ENCODE measurements at places on chromosomes 11 and 22.

DNA sequence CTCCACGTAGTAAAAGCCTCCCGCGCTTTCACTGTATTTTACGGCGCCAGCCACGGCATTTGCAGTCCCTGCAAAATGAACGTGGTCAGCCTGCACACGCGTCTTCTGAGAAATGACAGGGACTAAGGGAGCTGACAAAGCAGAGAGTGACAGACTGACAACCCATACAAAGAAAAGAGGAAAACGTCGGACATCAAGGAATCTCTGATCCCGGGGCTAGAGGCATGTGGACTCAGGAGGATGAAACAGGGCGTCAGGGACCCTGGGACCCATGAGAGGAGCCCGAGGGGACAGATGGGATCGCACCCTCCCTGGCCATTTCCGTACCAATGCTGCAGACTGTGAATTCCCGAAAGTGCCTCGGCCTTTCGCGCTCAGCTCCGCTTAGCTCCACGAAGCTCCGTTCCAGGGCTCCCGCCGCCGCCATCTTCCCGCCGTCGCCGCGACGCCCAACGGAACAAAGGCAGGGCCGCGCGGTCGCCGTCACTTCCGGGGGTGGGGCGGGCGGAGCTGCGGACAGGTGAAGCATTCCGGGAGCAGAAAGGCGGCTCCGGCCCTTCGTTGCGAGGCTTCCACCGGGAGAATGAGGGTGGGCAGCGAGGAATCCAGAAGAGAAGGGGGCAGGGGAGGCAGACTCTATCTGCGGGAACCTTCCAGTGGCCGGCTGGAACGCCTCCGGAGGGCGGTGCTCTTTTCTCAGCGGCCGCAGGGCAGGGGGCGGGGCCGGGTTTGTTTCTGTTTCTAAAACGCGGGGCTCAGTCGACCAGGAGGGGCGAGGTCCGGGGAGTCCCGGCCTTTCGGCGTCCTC lies at the start of gene NUP160:
NUP160 (minus strand) TSS at position 459 of the 808 bp plus-strand sequence; CDS start at position 427, 32 bp downstream.
- peak; percentile 80 for DNase-seq

GRCh38 chr11:70328556-70328955 lies 58.1 kb downstream of the PPFIA1 start:
- DNase-seq, result no peak

DNA sequence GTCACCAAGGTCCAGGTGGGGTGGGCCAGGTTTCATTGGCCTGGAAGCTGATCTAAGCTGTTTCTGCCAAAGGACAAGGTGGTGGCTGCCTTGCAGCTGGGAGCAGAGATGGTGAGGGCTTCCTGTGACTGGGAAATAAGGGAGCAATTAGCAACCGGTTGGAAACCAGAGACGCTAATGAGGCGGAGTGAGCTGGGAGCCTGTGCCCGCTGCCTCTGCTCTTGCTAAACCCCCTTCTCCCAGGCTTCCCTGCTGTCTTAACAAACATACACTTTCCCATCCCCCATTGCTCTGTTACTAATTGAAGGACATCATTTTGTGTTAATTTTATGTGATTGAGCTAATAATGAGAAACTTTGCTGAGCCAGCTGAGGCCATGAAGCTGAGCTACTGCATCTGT lies 121.8 kb downstream of the INSC start:
- DNase-seq, result peak; percentile 8

DNA sequence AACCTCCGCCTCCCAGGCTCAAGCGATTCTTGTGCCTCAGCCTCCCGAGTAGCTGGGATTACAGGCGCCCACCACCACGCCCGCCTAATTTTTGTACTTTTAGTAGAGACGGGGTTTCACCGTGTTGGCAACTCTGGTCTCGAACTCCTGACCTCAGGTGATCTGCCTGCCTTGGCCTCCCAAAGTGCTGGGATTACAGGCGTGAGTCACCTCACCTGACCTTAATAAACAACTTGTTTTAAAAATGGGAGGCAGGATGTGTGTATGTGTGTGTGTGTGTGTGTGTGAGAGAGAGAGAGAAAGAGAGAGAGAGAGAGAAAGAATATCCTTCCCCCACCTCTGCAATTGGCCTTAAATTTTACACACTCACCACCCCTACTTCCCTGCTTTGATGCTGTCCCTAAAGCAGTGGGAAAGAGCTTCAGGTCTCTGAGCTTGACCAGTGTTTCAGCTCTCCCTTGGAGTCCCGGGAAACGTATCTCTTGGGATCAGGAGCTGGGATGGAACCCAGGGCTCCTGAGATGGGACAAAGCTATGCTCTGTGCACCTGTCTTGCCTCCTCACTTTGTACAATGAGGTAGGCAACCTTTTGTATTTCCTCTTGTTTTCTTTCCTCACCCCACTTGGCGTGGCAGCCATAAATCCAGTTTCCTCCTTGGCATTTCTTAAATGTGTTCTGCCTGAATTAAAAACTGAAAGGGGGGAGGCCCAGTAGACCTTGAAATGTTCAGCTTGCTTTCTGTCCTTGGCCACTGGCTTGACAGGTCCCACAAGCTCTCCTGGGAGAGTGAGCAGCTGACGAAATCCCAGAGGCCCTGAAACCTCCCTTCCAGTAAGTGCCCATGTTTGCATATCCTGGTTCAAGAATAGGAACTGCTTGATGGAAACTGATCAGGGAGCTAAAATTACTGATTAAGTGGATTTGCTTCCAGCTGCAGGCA lies 17.8 kb upstream of the XBP1 start:
- peak; percentile 31 for DNase-seq

- DNase-seq, result no peak
Measured at GRCh38 chr11:128341280-128342248, 245.8 kb downstream of the ETS1 start.

GRCh38 chr11:47437746-47438418 lies 11.1 kb downstream of the RAPSN start:
- peak; percentile 77 for DNase-seq

GRCh38 chr11:62267576-62267975 lies 2.4 kb upstream of the SCGB2A2 start:
- DNase-seq, result no peak

DNA sequence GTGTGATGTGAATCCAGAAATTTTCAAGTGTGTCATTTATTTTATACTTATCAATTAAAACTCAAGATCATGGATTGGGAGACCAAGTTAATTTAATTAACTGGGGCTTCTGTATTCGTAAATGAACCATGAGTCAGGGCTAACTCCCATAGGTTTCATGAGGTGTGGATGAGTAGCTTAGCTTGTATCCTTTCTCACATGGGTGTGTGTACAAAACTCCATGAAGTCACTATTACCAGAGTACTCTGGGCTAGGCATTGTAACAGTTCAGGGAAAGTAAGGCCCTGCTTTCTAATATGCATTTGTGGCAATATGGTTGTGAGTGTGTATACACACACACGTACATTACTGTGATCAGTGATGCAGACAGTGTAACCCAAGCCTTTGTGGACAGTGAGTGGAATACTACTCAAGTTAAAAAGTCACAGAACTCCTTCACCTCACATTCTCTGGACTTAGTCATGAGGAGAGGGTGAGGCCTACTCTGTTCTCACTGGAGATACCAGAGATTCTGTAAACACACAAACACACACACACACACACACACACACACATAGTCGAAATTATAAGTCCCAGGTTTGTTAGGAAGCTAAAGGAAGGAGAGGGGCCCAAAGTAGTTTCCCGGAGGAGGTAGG lies 3.5 kb downstream of the CNTF start:
- DNase-seq, result no peak

GRCh38 chr11:29318134-29318845 lies 698.5 kb downstream of the KCNA4 start:
- no peak for DNase-seq

GRCh38 chr11:2991452-2992233 lies 486 bp downstream of the NAP1L4 start:
- peak; percentile 52 for DNase-seq

GRCh38 chr11:31218847-31219246 lies 150.7 kb downstream of the DCDC1 start:
- DNase-seq, result no peak

GRCh38 chr11:6626971-6627761 lies 7.9 kb upstream of the TPP1 start:
- DNase-seq, result no peak

DNA sequence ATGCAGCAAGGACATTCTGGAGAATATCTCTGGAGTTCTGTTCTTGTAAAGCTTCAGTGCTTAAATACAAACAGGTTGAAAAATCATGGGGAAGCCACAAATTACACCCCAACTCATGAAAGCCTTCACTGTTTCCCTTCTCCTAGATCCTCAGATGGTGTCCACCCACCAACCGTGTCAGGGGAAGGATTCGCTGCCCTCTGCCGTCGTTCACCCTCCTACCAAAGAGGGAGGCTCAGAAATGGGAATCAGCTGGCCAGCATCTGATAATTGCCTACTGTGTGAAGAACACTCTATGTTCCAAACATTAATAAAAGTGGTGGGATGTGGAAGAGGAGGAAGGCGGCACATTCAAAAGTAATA lies 7.4 kb upstream of the HEPACAM start:
- DNase-seq, result no peak

DNA sequence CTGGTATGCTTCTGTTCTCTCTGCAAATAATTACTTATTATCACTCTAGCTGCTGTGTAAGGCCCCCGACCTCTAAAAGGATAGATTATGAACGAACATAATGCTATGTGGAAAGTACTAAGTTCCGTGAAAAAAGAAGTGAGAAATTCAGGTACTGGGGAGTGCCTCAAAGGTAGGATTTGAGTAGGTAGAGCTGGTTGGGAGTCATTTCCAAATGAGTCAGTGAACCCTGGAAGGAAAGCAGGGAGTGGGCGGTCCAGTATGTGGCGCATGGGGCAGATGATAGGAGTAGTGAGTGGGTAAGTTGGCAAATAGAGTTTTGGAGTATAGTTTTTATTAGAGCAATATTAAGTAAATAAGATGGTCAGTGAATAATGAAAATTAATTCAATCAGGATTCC lies 2.4 kb downstream of the ZC3H12C start:
- DNase-seq, result no peak

GRCh38 chr11:72971192-72971967 lies 157.2 kb downstream of the ATG16L2 start:
- no peak for DNase-seq

DNA sequence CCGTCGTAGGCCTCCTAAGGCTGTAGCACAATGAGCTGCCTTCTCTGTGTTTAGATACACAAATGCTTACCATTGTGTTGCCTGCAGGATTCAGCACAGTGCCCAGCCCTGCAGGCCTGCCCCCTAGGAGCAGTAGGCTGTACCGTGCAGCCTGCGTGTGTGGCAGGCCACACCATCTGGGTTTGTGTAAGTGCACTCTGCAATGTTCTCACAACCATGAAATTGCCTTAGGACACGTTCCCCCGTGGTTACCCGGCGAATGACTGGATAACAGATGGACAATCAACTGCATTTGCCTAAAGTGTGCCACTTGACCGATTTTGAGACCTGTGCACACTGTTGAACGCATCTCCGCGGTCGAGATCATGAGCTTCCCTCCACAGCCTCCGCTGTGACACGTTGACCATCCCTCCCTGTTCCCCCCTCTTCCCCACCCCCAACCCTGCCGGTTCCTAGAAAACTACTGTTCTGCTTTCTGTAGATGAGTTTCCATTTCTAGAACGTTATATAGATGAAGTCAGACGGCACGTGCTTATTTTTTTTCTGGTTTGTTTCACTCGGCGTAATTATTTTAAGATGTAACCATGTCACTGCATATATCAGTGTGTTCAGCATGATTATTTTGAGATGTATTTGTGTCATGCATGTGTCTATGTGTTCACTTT lies 22.2 kb upstream of the CTSD start:
- no peak for DNase-seq

DNA sequence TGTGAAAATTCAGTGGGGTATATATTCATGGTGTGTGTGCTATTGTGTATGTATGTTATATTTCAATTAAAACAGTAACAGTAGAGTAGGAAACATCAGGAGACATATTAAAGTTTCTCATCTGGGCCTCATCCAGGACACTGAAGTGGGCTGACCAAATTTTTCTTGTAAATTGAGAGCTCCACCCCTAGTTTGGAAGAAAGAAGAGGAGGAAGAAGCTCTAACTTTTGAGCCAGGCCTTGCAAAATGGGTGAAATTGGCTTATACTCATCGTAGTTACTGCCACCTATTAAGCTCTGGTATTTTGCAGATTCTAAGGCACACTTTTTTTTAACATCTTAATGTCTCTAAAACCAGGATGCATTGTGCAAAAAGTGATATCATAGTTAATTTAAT lies 33.7 kb downstream of the TSPAN18 start:
- no peak for DNase-seq

DNA sequence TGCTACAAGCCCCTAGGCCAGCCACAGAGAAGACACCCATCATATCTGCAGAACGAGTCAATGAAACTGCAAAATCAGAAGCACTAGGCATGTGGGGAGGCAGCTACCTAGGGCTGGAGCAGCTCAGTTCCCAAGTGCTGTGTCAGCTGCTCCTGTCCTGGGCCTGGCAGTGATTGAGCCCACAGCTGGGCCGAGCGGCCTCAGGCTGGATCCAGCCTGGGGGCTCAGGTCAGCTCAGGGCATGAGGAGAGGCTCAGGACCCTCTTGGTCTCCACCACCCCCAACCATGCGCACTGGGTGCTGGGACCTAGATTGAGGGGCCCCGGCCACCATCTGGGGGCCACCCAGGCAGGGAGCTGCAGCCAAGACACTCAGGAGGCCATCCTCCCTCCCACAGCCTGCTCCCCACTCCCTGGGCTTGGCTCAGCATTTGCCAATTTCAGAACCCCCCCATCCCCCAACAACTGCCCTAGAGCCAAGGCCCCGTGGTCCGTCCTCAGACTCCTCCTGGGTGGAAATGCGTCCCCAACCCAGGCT lies 2.4 kb upstream of the TNNT3 start:
- no peak for DNase-seq

DNA sequence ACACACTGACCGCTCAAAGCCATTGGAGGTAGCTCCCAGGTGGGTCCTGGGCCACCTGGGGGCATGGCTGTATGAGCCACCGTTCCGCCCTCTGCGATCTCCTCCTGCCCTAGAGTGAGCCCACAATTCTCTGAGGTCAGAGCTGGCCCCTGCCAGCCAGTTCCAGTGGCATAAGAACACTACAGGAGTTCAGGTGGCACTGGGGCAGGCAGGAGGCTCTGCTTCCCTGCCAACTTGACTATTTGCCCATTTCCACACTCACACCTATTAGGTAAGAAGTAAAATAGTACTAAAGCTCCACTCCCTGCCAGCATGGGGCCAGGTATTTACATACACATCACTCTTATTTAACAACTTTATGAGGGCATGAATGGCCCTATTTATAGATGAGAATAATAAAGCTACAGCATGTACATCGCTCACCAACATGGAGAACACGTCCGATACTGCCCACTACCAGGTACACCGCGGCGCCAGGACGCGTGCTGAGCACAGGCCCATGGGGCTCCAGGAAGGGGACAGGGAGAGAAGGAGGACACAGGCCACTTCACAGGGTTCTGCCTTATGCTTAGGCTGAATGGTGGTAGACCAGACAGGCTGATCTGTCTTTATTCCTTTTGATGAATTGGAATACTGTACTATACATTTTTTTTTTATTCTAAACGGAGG lies 26.2 kb downstream of the PISD start:
- no peak for DNase-seq
